ENCODE measurements at places on chromosomes 6 and 20. TPM values are rescaled to one million over a fixed set of nuclear protein-coding genes. Genes with fewer than 3 reads are reported as not detected.

Gene DAAM2
- total RNA-seq, result not detected

Gene TSBP1
- total RNA-seq, result not detected

Gene GJA1
- not detected for total RNA-seq

Gene DEFB132
- total RNA-seq, result not detected

Gene CRISP1
- total RNA-seq, result not detected

Gene TTLL9
- total RNA-seq, result not detected

- no peak for DNase-seq
These were observed 30.5 kb upstream of the SMIM8 start for GRCh38 chr6:87291883-87292282.

- DNase-seq, result no peak
These were observed 180.3 kb upstream of the ZNF217 start for GRCh38 chr20:53773792-53774401.

DNA sequence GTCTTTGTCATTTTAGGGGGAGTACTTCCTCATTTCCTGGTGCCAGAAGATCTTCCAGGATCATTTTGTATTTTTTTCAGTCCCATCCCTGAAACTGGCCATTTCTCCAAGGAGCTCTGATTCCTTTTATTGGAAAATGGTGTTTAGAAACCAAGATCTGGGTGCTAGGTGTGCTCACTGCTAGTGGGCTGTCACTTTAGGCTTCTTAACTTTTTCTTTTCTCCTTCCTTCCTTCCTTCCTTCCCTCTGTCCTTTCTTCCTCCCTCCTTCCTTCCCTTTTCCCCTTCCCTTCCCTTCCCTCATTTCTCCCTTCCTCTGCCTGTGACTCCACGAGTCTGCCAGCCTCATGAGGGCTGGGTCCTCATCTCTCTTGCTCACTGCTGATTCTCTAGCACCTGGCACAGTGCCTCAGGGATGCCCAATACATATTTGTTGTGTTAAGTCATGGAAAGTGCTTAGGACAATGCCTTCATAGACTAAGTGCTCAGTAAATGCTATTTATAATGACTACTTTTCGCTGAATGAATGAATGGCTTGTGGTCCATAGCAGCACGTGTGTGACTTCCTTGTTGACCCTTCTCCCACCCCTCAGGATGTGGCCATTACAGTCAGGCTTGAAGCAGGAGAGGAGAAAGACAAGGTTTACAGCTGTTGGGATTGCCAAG is 36.9 kb downstream of the APCDD1L start:
- DNase-seq, result no peak

GRCh38 chr6:78308025-78308424 is 559.3 kb upstream of the IRAK1BP1 start:
- DNase-seq, result no peak

DNA sequence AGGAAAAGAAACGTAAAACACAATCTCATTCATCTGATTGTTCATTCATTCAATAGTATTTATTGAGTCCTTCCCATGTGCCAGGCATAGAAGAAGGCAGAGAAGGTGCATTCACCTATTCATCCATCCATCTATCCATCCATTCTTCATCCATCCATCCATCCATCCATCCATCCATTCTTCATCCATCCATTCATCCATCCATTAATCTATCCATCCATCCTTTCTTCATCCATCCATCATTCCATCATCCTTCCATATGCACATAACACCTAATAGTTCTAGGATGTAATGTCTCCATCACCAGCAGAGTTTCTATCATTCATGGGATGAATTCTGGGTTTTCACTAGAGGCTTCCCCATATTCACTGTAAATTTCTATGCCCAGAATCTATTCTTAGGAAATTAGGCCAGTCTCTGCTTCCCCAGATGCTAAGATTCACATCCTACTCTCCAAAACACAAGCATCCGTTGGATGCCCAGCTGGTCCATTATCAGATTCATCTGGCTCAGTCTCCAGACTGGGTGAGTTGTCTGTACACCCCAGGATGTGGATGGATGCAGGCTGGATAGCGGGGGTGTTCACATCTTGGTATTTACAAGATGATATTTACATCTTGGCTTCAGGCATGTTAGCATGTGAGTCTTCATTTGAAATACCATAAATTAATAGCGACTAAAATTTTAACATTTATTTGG is 517.7 kb upstream of the SULF2 start:
- no peak for DNase-seq

DNA sequence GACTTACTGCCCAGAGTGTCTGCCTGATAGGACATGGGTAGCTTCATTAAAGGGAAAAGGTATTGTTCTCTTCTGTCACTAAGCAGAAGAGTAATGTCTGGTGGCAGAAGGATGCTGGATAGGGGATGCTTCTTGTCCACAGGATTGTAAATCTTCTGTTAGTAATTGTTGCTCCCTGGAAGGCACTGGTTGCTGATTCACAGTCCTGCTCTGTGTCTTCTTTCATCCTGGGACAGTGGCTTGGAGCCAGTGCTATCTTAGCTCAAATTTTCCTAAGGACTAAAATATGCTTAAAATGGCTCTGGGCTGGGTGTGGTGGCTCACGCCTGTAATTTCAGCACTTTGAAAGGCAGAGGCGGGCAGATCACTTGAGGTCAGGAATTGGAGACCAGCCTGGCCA is 48.0 kb downstream of the SYTL3 start:
- DNase-seq, result no peak

GRCh38 chr20:16562259-16562658 is 11.0 kb downstream of the KIF16B start:
- no peak for DNase-seq

- DNase-seq, result no peak
These were observed 39.5 kb downstream of the CRISP1 start for GRCh38 chr6:49826743-49827406.

- DNase-seq, result no peak
These were observed 536.6 kb downstream of the PRKN start for GRCh38 chr6:162190981-162191380.

GRCh38 chr20:50701041-50701963 is 10.0 kb upstream of the RIPOR3 start:
- DNase-seq, result no peak

Data from natural killer cell (primary cell).